Renal cortical epithelial cell (primary cell): ENCODE measurements at places on chromosomes 1 and 21.

GRCh38 chr1:48753293-48753692 is 23.4 kb downstream of the BEND5 start:
- no peak for DNase-seq

- peak; percentile 54 for DNase-seq
These were observed 124.3 kb downstream of the LACTBL1 start for GRCh38 chr1:22848405-22848804.

GRCh38 chr1:58515794-58516401 is 30.6 kb downstream of the OMA1 start:
- peak; percentile 76 for DNase-seq

GRCh38 chr1:227317523-227318015 is 723 bp downstream of the CDC42BPA start:
- peak; percentile 79 for DNase-seq

DNA sequence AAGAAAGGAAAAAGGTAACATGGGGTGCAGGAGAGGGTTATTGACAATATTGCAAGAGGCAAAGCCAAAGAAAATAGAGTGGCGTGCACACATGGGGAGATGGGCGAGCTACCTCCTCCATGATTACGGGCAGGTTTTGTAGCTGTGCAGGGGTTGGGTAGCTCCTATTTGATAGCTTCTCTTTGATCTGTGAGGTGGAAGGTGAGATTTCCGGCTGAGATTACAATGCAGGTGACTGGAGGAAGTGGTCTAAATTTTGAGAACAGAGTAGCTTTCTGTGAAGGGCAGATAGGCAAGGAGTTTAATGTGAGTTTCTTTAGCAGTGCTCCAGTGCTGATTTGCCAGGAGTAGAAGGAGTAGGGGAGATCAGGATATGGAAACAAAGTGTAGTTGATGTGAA is 263.4 kb downstream of the PLA2G4A start:
- DNase-seq = no peak

GRCh38 chr1:169762699-169763098 is 28.8 kb upstream of the SELE start:
- no peak for DNase-seq

DNA sequence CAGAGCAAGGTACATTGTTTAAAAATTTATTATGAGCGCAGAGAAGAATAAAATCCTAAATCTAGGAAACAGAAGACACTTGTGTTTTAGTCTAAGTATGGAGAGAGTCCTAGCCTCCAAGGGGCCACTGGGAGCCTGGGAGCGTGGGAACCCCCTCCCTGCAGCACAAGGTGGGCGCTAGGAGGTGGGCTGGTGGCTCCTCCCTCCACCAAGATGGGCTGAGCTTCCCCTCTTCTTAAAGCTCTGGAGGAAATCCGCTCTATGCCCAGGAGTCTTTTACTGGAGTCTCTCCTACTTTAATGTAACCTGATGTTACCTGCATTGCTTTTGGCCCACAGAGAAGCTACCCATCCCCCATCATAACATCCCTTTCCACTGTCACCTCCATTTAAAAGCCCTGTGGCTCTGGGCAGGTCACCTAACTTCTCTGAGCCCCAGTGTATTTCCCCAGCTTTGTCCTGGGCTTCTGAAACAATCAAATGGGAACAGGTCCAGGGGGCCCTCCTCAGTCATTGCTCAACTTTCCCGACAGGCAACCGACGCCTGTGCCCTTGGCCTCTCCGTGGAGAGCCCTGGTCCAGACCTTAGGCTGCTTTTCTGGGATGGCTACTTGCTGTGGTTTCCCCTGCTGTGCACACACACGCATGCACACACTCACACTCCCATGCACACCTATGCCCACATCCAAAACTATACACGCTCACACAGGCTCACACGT is 181.5 kb downstream of the NPHP4 start:
- no peak for DNase-seq

GRCh38 chr1:228987286-228987685 is 252.0 kb downstream of the RHOU start:
- DNase-seq = no peak

- no peak for DNase-seq
These were observed 117.2 kb downstream of the EPHB2 start for GRCh38 chr1:22827666-22828483.

- no peak for DNase-seq
These were observed 11.4 kb upstream of the TSNAX start for GRCh38 chr1:231517076-231517475.

DNA sequence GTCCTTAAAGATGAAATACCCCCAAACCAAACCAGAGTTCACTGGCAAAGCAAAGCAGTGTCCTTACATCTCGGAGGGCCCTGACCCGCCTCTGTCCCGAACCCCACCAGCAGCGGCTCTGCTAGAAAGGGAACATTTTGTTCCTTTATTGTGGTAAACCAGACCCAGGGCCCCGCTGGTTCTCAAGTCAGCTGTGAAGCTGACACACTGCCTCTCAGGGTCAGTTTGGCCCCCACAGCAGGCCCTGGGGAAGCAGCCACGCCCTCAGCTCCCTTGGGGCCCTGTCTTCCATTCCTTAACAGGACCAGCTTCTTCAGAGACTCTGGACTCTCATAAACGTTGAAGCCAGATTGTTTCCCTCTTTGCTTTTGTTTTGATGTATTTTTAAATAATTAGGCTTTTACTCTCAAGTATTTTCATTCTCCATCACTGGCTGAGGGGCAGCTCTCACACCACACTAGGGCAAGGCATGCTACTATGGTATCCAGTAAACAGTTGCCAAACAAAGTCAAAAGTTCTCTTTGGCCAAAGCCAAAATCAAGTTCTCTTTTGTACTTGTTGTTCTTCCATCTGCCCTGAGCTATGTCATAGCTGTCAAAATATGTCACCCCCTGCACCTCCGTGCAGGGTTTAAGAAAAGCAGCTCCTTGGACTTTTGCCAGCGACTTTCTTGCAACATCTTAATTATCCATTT is 61.1 kb upstream of the ANGPTL1 start:
- peak; percentile 73 for DNase-seq

GRCh38 chr1:168636200-168636599 is 59.8 kb downstream of the XCL1 start:
- DNase-seq = peak; percentile 70

GRCh38 chr1:192167011-192167410 is 8.7 kb downstream of the RGS18 start:
- no peak for DNase-seq

DNA sequence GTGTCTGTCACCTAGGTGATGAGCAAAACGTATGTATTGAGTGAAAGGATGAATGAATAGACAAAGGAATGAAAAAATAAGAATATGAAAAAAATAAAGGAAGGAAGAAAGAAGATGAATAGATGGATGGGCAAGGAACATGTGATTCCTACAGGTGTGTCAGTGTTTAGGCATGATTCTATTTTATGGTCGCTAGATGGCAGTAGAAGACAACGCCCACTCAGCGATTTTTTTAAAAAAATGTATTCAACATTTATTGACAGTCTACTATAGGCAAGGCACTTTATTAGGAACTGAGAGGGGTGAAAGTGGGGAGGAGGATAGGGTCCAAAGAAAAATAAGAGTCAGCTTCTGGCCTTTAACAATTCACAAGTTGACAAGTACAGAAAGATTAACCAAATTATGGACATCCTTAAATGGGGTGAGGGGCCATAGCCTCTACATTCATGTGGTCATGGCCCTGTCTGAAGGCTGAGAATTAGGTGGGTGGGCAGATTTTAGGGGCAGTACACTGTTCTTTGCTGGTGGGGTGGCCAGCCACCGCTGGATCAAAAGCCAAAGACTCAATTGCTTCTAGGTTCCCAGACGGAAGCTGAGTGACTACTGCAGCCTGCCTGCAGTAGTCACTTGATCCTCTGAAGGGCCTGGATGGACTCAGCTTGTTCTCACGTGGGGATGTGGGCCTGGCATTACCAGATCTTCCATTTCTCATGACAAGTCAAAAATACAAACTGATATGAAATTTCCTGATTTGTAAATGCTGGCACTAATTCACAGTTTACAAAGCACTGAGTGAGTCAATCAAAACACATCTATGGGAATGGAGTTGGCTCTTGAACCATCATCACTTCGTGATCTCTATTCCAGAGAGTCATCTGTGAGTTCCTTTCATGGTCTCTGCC is 83.9 kb downstream of the FASLG start:
- DNase-seq = peak; percentile 43

DNA sequence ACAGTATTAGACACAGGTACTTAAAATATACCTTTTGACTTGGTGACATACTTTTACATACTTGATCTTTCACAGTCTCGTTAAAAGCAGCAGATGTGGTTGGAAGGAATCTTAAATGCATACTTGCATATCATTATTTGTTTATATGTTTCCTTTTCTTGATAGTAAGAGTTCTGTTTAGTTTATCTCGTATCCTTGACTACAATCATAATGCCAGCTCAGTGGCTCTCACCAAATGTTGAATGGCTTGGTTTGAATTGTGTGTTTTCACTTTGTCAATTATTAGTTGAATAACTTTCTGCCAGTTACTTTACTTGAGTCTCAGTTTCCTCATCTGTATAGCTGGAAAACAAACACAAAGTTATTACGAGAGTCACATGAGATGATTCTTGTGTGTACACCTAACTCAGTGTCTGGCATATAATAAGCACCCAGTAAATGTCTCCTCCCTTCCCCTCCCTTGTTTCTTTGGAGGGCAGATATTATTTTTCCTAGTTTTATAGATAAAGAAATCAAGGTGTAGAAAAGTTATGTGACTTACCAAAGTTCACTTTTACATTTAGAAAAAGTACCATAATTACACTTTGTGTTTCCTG is 131.6 kb upstream of the IVNS1ABP start:
- DNase-seq = peak; percentile 57

- DNase-seq = peak; percentile 24
These were observed 49.3 kb upstream of the POU2F1 start for GRCh38 chr1:167171286-167171929.

GRCh38 chr1:212760126-212760823 is 31.3 kb downstream of the NSL1 start:
- DNase-seq = no peak
